Muscle of leg (tissue), 16 donors: ENCODE measurements at places on chromosomes 16 and 17.

DNA sequence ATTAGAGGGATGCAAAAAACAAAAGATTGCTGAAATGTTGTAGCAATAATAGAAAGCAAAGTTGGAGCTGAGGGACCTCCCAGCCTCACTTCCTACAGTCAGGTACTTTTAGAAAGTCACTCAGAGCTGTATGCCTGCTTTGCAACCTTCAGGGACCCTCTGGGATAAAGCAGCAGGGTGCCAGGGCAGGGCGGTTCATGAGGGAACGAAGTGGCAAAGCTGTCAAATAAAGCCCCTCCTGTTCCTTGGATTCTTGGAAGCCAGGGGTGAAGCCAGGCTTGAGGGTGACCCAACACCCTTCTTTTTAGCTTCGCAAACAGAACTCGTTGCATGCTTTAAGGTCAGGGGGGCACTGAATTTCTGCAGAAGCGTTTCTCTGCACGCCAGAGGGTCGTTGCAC is 767 bp downstream of the ATP2C2 start:
- DNase-seq = no peak

GRCh38 chr16:14028202-14028601 is 42.9 kb upstream of the MRTFB start:
- peak; percentile 58 for DNase-seq

GRCh38 chr17:9905902-9906301 is 831 bp upstream of the RCVRN start:
- DNase-seq = no peak

DNA sequence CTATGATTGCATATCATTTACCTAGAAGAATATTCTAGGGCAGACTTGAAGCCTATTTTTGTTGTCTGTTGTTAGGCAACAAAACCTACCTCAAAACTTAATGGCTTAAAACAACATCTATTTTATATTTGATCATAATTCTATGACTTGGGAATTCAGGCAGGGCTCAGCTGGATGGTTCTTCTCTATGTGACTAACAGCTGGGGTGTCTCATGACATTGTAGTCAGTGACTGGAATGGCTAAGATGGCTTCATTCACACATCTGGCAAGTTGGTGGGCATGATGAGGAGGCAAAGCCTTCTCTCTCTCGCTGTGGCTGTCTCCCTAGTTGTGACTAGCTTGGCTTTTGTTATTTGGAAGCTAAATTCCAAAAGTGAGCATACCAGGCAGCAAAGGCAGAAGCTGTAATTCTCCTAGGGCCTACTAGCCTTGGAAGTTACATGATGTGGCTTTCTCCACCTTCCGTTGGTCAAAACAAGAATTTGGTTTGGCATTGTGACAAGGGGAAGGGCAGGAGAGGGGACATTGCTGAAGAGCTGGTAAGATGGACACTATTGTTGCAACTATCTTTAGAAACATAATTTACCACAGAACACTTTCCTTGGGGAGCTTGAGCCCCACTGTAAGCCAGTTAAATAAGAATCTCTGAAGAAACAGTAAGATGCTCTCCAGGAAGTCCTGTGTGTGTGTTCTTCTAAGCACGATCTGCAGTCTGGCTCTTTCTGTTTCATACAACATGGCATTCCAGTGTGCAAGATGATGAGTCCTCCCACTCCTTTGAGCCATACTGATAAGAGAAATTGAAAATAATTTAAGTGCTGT is 39.4 kb downstream of the ZNRF1 start:
- DNase-seq = no peak

GRCh38 chr16:50742576-50743200 is 802 bp downstream of the CYLD start:
- DNase-seq = peak; percentile 36

DNA sequence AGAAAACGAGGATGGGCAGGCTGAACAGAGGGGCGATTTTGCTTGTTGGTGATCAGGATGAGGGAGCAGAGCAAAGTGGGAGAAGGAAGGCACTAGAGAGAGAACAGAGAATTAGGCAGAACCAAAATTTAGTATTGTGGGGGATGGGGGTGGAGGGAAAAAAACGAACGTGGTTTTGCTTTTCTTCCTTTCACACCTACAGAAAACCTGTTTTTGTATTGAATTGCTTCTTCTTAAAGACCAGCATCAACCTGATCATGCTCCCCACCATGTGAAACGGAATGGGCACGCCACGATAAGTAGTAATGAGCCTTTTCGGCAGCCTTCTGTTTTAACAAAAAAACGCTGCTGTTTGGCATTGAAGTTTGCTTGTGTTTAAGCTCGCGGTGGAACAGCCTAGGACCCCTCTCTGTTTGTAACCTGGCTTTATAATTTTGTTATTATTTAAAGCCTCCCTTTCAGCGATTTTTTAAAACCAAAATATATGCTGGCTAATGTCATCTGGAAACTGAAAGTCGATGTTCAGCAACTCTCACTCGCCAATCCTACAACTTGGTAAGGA is 36.8 kb downstream of the ERCC4 start:
- no peak for DNase-seq

- no peak for DNase-seq
These were observed 72.8 kb downstream of the SOCS1 start for GRCh38 chr16:11183035-11183812.

DNA sequence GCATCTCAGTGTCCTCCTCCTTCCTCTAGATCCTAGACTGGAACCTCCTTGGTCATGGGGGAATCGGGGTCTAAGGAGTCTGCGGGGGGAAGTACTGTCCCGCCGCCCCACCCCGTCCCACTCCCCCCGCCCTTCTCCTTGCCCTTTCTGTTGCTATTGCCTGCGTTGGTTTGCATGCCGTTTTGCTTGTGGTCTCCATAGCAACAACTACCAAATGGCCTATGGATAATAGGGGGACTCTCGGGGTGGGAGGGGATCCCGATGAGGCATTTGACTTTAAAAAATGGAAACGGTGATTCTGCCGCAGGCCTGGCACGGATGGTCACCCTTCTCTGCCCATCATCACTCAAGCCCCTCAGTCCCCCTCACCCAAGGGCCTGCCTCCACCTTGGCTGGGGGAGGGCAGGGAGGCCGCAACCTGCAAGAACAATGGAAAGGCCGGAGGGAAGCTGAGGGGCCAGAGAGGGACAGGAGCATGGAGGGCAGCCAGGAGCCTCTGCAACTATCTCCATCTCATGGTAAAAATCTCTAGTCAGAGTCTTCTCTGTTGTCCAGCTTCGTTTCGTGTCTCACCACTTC is 231.4 kb upstream of the TNRC6C start:
- no peak for DNase-seq

DNA sequence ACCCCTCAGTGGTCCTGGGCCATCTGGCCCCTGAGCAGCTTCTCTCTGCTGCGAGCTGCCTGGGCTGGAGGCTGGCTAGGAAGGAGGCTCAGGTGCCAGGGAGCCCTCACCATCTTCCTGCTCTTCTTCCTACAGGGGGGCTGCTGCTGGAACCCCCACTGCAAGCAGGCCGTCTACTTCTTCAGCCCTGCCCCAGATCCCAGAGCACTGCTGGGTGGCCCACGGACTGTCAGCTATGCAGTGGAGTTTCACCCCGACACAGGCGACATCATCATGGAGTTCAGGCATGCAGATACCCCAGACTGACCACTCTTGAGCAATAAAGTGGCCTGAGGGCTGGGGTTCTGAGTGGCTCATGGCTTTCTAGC is 46.1 kb downstream of the PRMT7 start:
- no peak for DNase-seq

- DNase-seq = no peak
These were observed 55.2 kb upstream of the CDH5 start for GRCh38 chr16:66311306-66311705.

GRCh38 chr17:27976331-27976730 is 66.1 kb upstream of the NLK start:
- no peak for DNase-seq

- peak; percentile 75 for DNase-seq
These were observed 90.0 kb downstream of the FOXL1 start for GRCh38 chr16:86668136-86668910.

DNA sequence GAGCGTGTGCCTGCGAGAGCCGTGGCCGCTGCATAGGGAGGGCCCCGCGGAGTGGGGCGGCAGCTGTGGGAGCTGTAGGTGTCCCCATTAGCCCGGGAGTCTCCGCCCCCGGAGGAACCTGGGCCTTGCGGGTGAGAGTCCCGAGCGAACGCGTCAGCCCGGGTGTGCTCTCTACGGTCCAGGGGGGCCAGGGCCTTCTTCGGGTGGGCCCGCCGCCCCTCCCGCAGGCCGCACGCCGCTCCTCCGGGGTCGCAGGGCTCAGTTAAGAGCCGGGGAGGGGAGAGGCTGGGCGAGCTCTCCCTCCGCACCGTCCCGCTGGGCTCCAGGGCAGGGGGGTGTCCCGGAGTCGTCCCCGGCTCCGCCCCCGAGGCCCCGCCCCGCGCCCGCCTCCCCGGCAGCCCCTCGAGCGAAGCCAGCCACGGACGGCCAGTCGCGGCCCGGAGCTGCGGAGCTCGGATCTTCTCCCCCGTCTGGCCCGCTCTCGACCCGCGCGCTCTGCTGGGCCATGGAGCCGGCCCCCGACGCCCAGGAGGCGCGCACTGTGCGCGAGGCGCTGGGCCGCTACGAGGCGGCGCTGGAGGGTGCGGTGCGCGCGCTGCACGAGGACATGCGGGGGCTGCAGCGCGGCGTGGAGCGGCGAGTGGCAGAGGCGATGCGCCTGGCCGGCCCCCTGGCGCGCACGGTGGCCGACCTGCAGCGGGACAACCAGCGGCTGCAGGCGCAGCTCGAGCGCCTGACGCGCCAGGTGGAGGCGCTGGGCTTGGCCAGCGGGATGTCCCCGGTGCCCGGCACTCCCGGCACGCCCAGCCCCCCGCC is at the start of gene SMTNL2:
Gene SMTNL2 (plus strand): TSS at position 429 of the 816 bp plus-strand sequence. CDS start 77 bp downstream, at position 506.
- DNase-seq = peak; percentile 76

GRCh38 chr16:10868596-10869469 is 8.2 kb upstream of the CIITA start:
- DNase-seq = peak; percentile 81

- DNase-seq = no peak
These were observed 74.6 kb downstream of the MYO1D start for GRCh38 chr17:32802306-32802705.

- no peak for DNase-seq
These were observed 16.5 kb downstream of the DBNDD1 start for GRCh38 chr16:90002759-90003158.

GRCh38 chr16:56267888-56268287 is 76.6 kb downstream of the GNAO1 start:
- no peak for DNase-seq

- no peak for DNase-seq
These were observed 5.9 kb downstream of the PROCA1 start for GRCh38 chr17:28705728-28706334.

DNA sequence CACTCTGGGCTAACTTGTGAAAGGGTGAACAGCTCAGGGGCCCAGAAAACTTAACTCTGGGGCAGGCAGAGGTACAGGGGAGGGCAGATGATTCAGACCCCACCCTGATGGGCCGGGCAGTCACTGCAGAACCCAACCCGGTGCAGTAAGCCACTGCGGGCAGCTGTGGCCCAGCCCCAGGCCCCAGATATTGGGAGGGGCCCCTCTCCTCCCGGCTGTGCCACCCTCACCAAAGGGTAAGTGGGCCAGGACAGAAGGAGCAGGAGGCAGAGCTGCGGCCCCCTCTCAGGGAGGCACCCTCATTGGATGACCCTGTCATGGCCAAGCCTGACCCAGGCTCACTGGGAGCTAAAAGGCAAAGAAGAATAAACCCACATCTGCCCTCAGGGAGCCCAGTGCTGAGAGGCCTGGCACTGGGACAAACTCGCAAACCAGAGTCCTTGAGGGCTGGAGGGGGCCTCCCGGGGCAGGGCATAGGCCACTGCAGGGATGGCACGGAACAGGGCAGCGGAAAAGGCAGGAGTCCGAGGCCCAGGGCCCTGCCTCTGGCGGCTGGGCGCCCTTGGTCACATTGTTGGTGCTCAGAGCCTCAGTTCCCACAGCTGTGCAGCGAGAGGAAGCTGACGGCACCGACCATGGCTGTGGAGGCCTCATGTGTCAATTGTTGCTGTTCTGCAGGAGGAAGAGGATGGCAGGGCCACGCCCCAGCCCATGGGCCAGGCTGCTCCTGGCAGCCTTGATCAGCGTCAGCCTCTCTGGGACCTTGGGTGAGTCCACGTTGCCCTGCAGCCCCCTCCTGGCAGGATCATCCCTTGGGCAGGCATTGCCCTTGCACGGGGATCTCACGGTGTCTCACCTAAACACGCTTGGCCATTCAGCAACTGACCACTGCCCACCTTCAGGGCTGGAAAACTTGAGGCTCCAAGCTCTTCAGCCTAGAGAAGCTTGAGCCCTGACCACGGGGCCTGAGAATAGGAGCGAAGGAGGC is 3.1 kb downstream of the ITGB4 start:
- no peak for DNase-seq

DNA sequence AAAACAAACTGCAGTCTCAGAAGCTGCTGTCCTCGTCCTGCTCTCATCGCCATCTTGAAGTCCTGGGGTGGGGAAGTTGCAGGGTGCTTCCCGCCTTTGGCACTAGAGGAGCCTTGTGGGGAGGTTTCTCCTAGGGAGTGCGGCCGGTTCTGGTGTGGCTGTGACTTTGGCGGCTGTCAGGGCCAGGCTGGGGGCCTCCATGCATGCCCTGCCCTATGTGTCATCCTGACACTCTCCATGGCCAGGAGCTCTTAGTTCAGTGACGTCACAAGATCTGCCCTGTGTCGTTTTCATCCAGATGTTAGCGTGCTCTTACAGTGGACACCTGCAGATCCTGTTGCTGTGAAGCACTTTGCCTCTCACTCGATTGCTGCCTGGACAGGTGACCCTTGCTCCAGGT is 49.6 kb downstream of the PLD6 start:
- no peak for DNase-seq

GRCh38 chr16:85300406-85300968 is 188.2 kb upstream of the CIBAR2 start:
- DNase-seq = no peak

- DNase-seq = no peak
These were observed 15.9 kb downstream of the CHMP1A start for GRCh38 chr16:89641458-89642119.

DNA sequence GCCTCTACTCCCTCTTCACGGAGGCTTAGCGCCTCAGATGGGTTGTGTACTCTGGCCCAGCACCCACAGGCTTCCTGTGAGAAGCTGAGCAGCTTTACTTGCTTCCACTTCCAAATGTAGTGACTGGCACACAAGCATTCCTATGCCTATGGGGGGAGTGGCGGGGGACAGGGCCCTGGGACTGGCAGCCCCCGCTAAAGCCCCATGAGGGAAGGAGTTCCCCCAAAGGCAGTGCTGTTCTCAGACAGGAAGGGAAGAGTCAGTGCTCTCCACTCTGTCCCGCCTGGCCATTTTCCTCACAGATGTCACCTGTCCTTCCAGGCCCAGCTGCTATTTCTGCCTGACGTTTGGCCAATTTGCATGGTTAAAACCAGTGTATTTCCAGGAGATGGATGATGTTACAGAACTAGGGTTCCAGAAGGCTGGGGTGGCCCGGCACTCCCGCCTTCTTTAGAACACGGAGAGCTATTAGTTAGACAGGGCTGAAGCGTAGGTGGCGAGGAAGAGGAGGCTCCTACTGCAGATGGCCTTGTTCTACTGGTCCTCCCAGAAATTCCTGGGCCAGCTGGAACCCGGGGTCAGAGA is 83.9 kb upstream of the FBXO47 start:
- no peak for DNase-seq

GRCh38 chr17:12519956-12520594 is 145.6 kb upstream of the MYOCD start:
- no peak for DNase-seq
